ENCODE measurements at places on chromosomes 13 and 19.

GRCh38 chr13:112078216-112078615 lies 11.3 kb downstream of the SOX1 start:
- DNase-seq, result no peak

- DNase-seq, result no peak
Observed at GRCh38 chr19:34962687-34963572, 1.1 kb downstream of the ZNF792 start.

- no peak for DNase-seq
Observed at GRCh38 chr13:113176280-113176679, 17.8 kb downstream of the PROZ start.

- no peak for DNase-seq
Observed at GRCh38 chr13:36101157-36101556, 30.0 kb downstream of the DCLK1 start.

DNA sequence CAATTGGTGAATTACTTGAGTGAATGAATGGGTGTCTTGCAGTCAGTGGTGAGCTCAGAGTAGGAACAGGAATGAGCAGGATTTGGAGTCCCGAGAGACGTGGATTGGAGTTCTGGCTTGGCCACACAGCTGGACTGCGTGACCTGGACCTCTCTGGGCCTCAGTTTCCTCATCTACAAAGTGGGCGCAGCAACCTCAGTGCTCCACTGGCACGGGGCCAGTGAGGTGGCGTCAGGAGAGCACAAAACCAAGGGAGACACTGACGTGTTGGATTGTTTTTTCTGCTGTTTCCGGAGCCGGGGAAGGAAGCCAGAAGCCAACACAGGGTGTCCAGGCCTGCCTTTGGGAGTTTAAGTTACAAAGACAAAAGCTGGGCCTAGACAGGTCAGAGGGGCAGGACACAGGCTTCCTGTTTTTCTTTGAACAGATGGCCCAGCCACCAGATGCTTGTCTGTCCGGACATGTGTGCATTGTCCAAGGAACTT lies 6.5 kb upstream of the DOCK6 start:
- DNase-seq, result peak; percentile 9

- DNase-seq, result no peak
Observed at GRCh38 chr13:49210669-49211068, 9.5 kb upstream of the MLNR start.

- DNase-seq, result no peak
Observed at GRCh38 chr19:54336893-54337857, 1.8 kb downstream of the LILRA4 start.

DNA sequence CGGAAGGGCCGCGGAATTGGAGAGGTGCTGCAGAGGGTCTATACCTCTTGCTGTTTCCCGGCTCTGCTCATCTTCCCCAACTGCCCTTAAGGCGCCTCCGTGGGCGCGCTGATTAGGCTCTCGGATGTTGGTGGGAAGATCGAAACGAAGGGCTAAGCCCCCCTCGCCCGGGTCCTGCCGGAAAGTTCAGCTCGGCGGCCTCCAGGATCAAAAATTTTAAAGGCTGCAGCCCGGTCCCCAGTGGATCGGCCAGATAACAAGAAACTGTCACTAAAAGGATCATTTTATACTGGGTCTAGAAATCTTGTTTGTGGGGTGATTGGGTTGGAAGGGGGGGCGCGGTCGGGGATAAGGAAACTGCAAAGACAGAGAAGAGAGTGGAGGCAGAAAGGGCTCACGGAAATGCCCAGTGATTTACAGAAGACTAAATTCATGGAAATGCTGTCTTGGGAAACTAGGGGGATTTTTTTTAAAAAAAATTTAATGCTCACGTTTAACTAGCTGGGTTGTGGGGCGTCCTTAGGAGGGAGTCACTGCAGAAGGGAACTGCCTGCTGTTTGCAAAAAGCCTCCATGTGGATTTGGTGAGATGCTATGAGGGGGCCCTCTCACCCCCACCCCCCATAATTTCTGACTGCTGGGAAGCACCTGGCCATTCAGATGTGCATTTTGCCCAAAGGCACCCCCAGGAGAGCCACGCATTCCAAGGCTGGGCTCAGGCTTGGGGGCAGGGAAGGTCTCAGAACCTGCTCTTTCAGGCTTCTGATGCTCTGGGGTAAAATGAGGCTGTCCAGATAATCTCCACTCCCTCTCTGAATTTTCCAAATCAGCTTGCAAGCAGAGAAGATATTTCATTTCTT lies 7.7 kb downstream of the CDX2 start:
- DNase-seq, result no peak

DNA sequence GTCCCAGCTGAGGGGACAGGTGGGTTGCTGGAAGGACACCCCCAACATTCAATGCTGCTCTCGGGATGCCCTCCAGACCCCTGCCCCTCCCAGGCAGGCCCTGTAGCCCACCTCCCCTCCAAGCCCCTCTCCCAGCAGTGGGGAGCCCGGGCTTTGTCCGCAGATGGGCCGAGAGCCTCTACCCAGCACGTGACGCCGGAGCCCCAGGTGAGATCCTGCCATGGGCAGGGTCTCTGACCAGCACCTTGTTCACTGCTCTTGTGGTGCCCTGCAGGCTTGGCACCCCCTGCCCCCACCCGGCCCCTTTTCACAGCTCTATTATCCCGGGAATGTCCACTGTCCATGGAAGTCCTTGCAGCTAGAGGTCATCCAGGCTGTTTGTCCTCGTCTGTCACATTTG lies 76.5 kb downstream of the C1QTNF9 start:
- no peak for DNase-seq

DNA sequence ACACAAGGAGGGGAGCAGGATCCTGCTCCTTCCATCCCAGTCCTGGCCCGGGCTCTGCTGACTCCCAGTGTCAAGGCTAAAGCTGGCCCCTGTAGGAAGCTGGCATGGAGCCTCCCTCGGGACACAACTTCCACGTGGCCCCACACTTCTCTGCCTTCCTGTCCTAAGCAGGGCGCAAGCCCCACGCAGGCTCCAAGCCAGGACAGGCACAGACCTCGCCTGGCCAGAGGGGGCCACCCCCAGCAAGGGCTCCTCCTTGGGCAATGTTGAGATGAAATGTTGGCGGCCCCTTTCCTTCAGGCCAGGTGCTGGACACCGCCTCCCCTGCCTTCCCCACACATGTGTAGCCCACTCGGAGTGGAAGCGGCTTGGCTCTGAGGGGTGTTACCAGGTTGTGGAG lies 66.6 kb downstream of the COL4A1 start:
- DNase-seq, result no peak

DNA sequence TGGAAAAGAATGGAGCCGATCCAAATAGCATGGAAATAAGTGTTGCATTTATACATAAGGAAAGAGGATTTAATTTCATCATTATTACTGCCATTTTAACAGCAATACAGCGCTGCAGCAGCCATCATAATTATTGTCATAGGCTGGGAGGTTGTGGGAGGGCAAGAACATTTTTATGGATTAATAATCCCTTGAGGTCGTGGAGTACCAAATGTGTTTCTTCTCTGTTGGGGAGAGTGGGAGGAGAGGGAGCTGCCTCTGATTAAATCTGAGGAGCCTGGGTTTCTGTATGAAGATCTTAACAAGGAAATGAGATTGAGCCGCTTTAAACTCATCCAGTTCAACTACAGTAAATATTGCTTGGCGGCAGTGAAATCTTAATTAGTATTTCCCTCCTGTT lies 805.9 kb downstream of the PCDH17 start:
- DNase-seq, result no peak

GRCh38 chr19:11209839-11210655 lies 12.7 kb upstream of the KANK2 start:
- DNase-seq, result no peak

DNA sequence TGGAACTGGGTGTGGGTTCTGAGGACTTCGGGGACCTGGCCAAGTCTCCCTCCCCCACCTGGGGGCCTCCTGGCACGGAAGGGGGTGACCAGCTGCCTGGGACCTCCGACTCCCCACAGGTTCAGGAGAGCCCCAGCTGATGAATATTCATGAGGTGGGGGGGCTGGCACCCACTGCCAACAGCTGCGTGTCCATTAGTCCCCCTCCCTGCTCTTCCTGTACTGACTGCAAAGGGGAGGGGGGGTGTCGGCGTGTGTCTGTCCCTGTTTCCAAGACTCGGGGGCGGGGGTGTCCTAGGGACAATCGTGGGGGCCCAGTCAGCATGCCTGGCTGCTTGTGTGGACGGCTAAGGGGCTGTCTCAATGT lies 10.6 kb upstream of the NFIX start:
- DNase-seq, result no peak

DNA sequence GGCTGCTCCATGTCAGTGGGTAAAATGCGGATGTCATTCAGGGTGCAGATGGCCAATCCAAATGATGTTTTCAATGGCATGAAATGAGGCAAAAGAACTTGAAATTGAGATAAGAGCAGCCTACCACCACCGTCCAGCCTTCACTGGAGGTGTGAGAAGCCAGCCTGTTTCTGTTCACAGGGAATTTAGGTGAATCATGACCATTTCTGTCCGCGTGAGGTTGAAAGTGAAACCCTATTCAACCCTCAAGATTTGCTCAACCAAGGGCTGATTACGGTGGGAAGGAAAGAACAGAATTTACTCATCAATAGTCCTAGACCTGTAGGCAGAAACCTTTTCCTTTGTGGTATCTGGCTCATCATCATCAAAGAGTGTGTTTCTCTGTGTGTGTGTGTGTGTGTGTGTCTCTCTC lies 370.7 kb downstream of the COG6 start:
- DNase-seq, result no peak

- DNase-seq, result peak; percentile 62
Observed at GRCh38 chr19:32750441-32751055, 31.0 kb downstream of the TDRD12 start.

- no peak for DNase-seq
Observed at GRCh38 chr19:31275068-31275334, 74.2 kb downstream of the TSHZ3 start.

DNA sequence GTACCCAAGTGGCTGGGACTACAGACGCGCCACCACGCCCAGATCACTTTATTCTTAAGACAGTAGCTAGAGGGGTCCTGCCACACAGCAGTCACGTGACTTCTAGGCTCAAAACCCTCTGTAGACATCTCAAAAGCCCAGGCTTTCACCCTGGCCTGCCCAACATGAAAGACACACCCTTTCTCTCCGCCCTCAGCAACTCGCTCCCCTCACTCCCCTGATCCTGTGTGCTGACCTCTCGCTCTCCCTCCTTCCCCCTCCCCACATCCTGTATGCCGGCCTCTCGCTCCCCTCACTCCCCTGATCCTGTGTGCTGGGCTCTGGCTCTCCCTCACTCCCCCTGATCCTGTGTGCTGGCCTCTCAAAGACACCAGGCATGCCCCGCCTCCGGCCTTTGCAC lies 77.4 kb downstream of the SLC15A1 start:
- no peak for DNase-seq

GRCh38 chr13:81017513-81018152 lies 676.7 kb upstream of the SPRY2 start:
- no peak for DNase-seq

DNA sequence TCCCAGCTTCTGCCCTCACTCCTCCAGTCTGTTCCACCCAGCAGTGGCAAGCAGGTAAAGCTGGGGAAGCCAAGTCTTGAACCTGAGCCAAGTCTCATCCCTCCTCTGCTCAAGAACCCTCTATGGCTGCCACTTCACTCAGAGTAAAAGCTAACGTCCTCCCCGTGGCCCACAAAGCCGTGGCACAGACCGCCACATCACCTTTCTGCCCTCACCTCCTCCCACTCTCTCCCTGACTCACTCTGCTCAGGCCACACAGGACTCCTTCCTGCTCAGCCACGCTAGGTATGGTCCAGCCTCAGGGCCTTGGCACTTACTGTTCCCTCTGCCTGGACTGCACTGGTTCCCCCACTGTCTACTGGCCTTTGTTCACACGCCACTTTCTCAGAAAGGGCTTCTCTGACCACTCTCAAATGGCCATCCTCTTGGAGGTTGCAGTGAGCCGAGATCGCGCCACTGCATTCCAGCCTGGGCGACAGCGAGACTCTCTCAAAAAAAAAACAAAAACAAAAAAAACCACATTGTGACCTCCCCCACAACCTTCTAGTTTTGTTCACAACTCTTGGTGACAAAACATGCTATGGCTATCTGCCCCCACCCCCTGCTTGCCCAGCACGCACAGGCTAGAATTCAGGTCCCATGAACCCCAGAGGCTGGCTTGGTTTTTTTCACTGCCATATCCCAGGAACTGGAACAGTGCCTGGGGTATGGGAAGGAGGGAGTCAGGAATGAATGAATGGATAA lies 15.8 kb downstream of the NDUFB7 start:
- no peak for DNase-seq

GRCh38 chr19:58550362-58551122 lies 4.4 kb downstream of the CHMP2A start:
- no peak for DNase-seq

- DNase-seq, result no peak
Observed at GRCh38 chr19:5959260-5960004, 18.5 kb downstream of the RANBP3 start.

- no peak for DNase-seq
Observed at GRCh38 chr19:30873003-30873402, 476.2 kb downstream of the TSHZ3 start.

- no peak for DNase-seq
Observed at GRCh38 chr13:103656311-103656710, 590.1 kb upstream of the SLC10A2 start.

DNA sequence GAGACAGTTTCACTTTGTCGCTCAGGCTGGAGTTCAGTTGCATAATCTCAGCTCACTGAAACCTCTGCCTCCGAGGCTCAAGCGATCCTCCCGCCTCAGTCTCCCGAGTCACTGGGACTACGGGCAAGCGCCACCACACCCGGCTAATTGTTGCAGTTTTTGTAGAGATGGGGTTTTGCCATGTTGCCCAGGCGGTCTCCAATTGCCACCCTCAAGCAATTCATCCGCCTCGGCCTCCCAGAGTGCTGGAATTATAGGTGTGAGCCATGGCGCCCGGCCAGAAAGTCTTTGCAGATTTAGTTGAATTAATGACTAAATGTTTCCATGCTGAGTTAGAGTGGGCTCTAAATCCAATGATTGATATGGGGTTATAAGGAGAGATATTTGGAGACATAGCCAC lies 4.5 kb upstream of the CADM4 start:
- DNase-seq, result no peak

GRCh38 chr19:46573679-46574498 lies 27.2 kb upstream of the CALM3 start:
- no peak for DNase-seq

DNA sequence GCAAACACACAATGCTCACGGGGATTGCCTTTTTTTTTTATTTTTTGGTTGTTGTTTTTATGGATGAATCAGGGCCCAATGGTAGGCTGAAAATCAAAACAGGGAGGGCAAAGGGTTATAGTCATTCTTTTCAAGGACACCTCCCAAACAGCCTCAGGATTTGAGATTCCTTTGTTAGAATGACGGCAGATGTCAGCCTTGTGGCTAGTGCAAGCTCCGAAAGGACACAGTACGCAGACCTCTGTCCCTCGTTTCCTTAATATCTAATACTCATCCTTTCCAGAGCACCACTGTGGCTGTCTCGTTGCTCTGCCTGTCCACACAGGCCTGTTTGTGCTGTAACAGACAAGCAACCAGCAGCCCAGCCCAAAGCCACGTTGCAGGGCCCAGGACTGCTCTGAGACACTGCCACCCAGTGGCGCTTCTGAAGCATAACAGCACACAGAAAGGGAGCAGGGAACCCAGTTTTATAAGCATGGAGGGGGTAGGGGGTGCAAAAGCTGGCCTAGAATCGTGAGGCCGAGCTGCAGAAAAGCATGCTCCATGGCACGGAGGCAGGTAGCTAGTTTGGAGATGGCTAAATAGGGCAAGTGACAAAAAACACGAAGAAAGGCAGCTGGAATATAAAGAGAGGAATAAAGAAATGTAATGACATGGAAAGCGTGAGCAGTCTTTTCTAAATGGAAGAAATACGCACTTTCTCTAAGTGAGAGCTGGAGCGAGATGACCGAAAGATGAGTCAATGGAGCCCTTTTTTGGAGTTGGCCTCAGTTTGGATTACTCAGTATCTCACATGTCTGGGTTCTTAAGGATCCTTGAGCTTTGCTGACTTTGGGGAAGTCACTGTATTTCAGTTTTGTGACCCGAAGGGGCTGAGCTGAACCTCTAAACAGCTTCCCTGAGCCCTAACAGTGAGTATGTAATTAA lies 40.7 kb upstream of the MEDAG start:
- DNase-seq, result peak; percentile 45
